ENCODE measurements at places on chromosomes 3 and 15.

GRCh38 chr3:196886144-196886543 lies 18.4 kb downstream of the SENP5 start:
- no peak for DNase-seq

DNA sequence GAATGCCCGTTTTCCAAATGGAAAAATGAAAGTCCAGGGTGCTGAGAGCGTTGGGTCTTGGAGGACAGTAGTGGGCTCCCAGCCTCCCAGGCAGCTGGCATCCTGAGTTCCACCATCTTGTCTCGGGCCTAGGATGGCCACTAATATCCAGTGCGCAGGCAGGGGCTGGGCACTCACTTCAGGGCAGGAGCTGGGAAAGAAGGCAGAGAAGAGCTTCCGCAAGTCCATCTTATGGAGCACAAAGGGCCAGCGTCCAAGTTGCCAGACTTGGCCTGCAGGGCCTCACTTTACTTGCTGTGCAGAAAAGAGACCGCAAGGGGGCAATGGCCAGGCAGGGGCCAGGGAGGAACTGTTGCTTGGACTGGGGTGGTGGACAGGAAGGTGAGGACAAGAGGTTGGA lies 46.1 kb downstream of the IQSEC1 start:
- DNase-seq, result no peak

DNA sequence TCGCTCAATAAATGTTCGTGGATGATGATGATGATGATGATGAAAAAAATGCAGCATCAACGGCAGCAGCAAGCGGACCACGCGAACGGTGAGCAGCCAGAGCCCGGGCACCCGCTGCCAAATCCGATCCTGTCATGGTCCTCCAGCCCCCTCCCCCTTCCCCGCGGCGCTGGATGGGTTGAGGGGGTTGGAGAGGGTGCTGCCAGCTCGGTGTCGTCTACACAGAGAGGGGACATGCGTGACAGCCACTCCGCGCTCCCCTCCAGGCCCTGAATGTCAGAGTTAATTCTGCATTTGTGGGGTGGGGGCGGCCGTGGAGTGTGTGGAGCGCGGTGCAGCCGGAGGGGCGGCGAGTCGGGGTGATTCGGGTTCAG lies 722 bp downstream of the CACNA1D start:
- no peak for DNase-seq

DNA sequence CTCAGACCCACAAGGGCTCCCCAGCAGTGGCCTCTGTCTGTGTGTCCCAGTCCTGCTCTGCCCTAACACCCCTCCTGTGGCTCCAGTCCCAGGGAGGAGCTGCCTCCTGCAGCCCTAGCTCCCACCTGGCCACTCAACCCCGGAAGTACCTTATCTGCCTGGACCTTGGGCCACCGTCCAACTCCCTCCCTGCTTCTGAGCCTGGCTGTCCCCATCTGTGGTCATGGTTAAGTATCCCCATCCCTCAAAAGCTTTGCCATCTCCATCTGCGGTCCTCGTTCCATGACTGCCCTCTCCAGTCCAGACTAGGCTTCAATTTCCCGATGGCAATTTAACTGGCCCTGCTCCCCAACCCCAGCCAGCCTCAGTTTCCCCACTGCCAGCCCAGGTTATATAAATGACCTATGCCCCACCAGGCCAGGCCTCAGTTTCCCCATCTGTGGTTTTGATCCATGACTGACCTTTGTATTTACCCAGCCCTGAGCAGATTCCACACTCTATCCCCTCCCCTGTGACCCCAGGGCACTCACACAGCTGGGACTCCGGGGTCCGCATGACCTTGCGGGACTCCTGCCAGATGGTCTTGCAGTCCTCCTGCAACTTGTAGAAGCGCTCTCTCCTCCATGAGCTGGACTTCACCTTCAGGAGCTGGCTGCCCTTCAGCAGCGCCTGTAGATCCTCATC lies 9.6 kb downstream of the PLCD1 start:
- DNase-seq, result no peak

DNA sequence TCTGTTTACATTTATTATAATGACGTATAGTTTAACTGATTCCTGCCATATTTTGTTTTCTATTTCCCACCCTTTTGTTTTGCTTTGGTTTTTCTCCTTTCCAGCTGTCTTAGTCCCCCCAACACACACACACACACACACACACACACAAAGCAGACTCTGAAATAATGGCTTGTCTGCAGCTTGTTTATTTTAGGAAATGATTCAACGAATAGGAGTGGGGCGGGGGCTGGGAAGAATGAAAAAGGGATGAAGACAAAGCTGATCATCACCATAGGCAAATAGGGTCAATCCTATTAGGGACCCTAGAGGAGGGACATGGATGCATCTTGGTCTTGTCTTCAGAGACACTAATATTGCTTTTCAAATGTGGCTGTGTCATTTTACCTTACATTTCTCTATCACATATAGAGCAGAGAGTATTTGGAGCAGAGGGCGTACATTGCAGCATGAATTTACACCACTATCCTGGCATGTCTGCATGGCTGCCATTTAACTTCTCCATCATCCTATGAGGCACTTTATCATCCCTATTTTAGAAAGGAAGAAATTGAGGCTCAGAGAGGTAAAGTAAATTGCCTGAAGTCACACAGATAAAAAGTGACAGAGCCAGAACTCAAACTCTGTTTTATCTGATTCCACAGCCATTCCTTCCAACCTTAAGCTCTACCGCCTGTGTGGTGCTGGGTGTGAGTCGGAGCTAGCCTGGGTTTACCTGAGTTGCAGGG lies 147.2 kb upstream of the TPM1 start:
- no peak for DNase-seq

DNA sequence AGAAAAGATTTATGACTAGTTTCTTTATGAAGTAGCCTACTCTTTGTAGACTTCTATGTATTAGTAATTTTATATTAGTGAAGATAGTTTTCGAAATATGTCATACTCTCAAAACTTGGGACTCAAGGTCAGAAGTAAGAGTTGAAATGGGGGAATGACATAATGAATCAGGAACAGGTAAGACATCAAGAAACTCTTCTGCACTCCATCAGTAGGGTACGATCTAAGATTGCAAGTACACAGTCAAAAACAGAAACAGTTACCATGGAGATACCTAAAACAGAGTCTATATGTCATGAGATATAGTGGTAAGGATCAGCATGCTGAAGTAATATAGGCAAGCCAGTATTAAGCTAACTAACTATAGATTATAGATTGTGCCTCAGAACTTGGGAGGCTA lies 187.0 kb upstream of the MLF1 start:
- no peak for DNase-seq

Measured in stimulated activated CD4-positive, alpha-beta T cell treated with anti-CD3 and anti-CD28 coated beads, Interleukin-1b, Interleukin-23, amount 100 ng/mL, for 1 hour (primary cell).